ENCODE measurements at places on chromosomes 1 and 21.

DNA sequence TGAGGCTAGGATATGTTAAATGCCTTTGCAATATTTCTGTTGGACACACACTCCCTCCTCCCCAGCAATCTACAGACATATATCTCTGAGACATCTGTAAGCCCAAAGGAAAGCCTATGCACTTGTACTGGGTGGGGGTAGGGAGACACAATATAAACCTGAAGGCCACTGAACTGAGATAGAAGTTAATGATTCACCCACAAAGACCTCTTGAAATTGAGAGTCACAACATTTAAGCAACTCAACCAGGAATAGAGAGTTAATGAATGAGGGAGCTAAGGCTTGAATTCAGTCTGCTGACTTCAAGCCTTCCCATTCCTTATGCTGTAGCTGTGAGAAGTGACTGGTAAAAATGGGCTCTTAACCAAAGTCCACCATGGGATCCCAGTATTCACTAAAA is 5.0 kb downstream of the OR10J1 start:
- no peak for DNase-seq

GRCh38 chr1:63935143-63935542 is 161.3 kb downstream of the ROR1 start:
- DNase-seq, result peak; percentile 24

- peak; percentile 14 for DNase-seq
These were observed 66.2 kb upstream of the PALMD start for GRCh38 chr1:99579691-99580172.

DNA sequence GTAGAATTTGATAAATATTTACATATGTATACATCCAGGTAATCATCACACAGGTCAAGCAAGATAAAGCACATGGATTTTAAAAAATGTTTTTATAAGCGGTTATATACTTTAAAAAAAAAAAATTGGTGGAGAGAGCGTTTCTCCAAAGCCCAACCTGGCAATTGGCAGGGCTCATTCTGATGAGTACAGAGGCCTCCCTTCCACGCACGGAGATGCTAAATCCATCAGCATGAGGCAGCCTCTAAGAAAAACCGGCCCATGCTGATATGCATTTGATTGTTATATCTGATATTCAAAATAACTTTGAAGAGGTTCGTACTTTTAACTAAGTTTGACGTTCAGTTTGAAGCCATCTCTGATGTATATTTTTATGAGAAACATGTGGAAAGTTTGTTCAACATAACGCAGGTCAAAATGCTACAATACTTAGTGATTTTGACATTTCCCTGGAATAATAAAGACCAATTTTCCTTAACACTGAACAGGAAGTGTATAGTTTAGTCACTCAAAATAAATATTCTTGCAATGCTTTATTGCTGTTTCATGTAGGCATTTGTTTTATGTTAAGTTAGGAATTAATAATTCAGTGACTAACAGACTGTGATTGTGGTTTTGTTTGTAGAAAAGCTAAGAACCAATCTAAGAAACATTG is 151.7 kb downstream of the NR5A2 start:
- DNase-seq, result peak; percentile 77

- no peak for DNase-seq
These were observed 420 bp upstream of the DCDC2B start for GRCh38 chr1:32208469-32208868.

DNA sequence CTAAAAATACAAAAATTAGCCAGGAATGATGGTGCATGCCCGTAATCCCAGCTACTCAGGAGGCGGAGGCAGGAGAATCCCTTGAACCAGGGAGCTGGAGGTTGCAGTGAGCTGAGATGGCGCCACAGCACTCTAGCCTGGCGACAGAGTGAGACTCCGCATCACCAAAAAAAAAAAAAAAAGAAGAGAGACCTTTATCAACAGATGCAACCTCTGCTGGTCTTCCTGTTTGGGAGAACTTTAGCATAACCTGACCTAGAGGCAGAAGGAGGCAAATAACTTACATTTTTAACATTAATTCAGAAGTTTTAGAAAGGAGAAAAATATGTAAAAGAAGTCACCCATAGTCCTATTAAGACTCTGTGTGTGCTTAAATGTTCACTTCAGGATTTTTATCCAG is 32.4 kb downstream of the SLAMF1 start:
- DNase-seq, result no peak

Measured in GM23248 (cell line).